Activated naive CD8-positive, alpha-beta T cell treated with anti-CD3 and anti-CD28 coated beads, Interleukin-2, amount 50 U/mL, for 24 hours (primary cell): ENCODE measurements at places on chromosomes 1 and 21.

DNA sequence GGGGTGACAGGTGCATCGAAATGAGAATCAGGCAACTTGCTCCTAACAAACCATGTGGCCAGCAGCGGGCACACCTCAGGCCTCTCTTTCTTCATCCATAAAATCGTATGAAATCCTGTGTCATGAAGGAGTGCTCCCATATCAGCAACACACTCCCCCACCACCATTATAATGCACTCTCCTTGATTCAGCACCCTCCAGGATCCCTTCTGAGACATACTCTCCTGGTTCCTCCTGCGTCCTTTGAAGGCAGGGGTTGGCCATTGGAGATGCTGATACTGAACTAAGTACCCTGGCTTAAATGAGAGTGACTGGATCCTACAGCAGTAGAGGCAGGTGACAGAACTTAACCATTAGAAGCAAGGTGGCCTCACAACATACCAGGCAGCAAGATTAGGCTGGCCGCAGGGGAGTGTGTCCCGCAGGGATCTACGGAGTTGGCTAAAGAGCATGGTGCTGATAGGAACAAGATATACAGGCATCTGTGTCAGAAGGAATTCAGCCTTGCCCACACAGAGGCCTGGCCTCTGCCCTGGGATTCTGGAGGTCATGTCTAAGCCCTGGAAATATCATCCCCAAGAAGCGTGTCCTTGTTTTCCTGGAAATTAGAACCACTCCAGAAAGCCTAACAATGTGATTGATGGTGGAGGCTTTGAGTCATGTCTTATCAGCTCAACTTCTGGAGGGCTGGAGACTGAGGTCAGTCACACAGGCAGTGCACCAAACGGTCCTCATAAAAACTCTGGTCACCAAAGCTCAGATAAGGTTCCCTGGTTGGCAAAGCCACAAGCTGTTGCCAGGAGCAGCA, 16.8 kb downstream of the S100A7A start:
- H3K27ac ChIP-seq = no peak overlapping the region
- DNase-seq = no peak
- H3K36me3 ChIP-seq = no peaks in the 10 kb centered on the region
- H3K4me3 ChIP-seq = no peak overlapping the region
- peaks cover 10% of the 10 kb centered on the region for H3K27me3 ChIP-seq

GRCh38 chr1:239253032-239253431, 133.3 kb upstream of the CHRM3 start:
- H3K4me3 ChIP-seq = no peak overlapping the region
- no peak overlapping the region for H3K27ac ChIP-seq
- no peaks in the 10 kb centered on the region for H3K4me1 ChIP-seq
- no peaks in the 10 kb centered on the region for H3K27me3 ChIP-seq
- no peak for DNase-seq
- no peaks in the 10 kb centered on the region for H3K36me3 ChIP-seq

DNA sequence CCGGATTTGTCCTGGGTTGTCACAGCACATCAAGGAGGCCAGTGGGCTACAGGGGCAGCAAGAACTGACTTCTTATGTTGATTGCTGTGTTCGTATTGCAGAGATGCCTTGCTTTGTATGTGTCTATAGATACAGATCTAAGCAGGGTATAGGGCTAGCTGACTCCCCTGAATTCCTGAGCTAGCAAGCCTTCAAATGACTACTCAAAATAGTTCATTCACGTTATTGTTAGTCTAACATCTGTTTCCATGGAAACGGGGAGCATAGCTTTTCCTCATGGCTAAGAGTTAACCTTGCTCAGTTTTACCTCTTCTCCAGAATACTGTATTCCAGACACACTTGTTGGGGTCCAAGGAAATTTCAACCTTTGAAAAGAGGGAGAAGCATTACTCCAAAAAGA, 24.1 kb downstream of the TRIM45 start:
- H3K36me3 ChIP-seq = peaks cover 81% of the 10 kb centered on the region
- no peak overlapping the region for H3K4me3 ChIP-seq
- H3K27ac ChIP-seq = no peak overlapping the region
- DNase-seq = no peak

GRCh38 chr1:78032996-78033796, 12.6 kb upstream of the GIPC2 start:
- DNase-seq = no peak
- peaks cover 4% of the 10 kb centered on the region for H3K27me3 ChIP-seq
- no peak overlapping the region for H3K4me3 ChIP-seq
- no peaks in the 10 kb centered on the region for H3K4me1 ChIP-seq
- H3K36me3 ChIP-seq = no peaks in the 10 kb centered on the region

GRCh38 chr1:21634806-21635535, 34.2 kb downstream of the RAP1GAP start:
- H3K27me3 ChIP-seq = peaks cover 12% of the 10 kb centered on the region
- DNase-seq = no peak
- no peak overlapping the region for H3K27ac ChIP-seq
- peaks cover 13% of the 10 kb centered on the region for H3K4me1 ChIP-seq

DNA sequence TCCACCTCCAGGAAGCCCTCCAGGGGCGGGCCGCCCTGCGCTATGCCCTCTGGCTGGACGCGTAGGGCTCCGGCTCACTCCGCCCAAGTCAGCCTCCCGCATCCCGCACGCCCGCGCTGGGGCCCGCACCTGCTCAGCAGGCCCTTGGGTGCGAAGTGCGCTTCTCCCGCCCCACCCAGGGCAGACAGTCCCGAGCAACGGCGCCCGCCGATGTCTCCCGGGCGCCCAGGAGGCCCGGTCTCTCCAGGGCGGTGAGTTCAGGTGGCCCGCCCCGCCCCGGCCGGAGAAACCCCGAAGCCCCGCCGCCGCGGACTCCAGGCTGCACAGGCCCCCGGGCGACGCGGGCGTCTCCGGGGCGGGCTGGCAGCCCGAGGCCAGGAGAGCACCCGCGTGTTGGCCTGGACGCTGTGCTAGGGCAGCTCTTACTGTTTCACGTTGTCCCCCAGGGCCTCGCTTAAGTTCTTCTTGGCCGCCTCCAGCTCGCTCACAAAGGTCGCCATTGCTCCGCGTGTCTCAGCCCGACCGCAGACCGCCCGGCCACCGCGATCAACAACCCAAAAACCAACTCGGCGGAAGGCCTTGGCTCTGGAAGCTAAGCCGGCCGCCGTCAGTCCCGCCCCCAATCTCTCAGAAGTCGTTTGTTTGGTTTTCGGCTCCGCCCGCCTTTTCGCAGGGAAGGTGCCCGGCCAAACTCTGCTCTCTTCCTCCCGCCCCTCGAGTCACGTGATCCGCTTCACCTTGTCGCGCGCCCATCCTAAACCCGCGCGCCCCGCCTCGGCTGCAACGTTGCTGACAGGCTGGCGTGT, at the start of gene TADA1:
TADA1 (minus strand) TSS at position 531 of the 806 bp plus-strand sequence; CDS start at position 500, 31 bp downstream.
- peaks cover 10% of the 10 kb centered on the region for H3K36me3 ChIP-seq
- H3K27ac ChIP-seq = peak within 1 kb of the TSS; percentile 99
- peaks cover 55% of the 10 kb centered on the region for H3K4me1 ChIP-seq

DNA sequence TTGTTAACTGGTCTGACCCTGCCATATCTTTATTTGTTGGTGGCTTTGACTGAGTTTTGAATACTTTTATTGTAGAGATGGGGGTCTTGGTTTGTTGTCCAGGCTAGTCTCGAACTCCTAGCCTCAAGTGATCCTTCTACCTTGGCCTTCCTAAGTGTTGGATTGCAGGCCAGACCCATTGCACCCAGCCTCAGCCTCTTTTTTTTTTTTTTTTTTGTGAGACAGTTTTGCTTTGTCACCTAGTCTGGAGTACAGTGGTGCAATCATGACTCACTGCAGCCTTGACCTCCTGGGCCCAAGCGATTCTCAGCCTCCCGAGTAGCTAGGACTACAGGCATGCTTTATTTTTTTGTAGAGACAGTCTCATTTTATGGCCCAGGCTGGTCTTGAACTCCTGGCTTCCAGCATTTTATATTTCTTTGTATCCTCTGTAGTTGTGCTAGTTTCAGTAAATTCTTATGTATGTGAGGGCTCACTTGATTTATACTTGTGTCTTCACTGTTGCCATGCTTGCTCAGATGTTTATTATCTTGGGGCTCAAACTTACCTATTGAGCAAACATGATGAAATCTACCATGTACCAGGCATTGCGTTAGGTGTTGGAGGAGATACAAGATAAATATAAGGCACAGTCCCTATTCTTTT, 24.1 kb downstream of the THRAP3 start:
- peaks cover 30% of the 10 kb centered on the region for H3K36me3 ChIP-seq
- peaks cover 59% of the 10 kb centered on the region for H3K4me1 ChIP-seq
- no peak overlapping the region for H3K4me3 ChIP-seq

DNA sequence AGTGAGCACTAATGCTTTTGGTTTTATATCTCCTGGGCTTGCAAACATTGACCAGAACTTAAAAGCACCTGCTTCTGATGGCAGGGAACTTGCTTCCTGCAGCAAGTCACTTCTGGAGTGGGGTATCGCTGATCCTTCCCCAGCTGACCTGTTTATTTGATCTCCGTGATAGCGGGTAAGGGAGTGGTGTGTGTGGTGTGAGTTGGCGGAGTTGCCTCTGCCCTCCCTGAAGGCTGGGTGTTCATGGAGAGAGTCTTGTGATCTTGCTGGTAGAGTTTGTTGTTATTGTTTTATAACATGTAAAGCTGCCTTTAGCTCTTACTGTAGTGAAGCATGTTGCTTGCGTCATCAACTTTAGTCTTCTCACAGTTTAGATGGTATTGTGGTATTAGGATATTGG, 3.9 kb downstream of the MFN2 start:
- no peak overlapping the region for H3K4me3 ChIP-seq
- peaks cover 33% of the 10 kb centered on the region for H3K36me3 ChIP-seq
- DNase-seq = no peak
- no peaks in the 10 kb centered on the region for H3K27me3 ChIP-seq
- H3K4me1 ChIP-seq = peaks cover 40% of the 10 kb centered on the region

DNA sequence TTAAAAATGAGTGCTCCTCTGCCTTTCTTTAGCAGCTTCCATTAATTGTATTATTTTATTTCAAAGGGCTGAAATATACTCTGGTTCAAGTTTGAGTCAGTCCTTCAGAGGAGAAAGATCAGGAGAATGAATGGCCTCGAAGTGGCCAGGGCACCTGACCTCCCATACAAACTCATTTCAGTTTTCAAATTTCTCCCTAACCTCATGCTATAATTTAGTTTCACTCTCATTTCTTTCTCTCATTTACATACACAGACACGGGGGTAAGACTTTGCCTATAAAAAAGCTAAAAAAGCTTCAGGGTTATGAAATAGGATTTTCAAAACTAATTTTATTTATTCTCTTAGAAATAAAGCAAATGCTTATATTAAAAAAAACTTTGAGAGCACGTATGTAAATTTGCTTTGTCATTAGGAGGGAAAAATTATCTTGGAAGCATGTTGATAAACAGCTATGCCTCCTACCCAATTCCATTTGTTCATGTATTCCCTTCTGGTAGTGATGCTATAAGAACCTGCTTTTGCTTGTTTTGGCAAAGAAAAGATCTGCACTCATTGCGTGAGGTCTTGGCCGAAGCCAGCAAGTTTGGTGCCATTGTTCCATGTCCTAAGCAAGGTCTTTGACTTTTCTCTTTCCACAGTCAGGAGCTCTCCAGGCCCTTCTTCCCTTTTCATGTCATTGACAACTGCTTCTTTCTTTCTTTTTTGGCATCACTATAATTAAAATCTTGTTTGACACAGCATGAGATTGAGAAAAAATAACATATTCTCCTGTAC, 80.4 kb upstream of the LRRC53 start:
- H3K4me3 ChIP-seq = no peak overlapping the region
- no peak for DNase-seq
- no peaks in the 10 kb centered on the region for H3K36me3 ChIP-seq
- no peak overlapping the region for H3K27ac ChIP-seq

DNA sequence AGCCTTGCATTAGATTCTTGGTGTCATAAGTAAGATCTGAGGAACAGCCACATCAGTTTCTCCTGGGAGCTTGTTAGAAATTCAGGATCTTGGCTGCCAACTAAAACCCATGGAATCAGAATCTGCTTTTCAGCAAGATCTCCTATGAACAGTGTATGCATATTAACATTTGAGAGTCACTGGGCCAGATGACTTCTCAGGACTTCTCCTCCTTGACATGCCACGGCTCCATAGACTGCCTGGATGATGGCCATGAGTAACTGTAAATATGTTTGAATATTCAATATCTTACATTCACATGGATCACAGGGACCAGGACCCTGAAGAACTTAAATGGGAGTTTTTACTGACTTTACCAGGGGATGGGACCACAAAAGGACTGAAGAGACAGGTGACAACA, 148.0 kb downstream of the HHAT start:
- no peak overlapping the region for H3K4me3 ChIP-seq
- H3K36me3 ChIP-seq = no peaks in the 10 kb centered on the region
- no peak overlapping the region for H3K27ac ChIP-seq

GRCh38 chr1:240255922-240256321, 164.2 kb downstream of the FMN2 start:
- H3K4me3 ChIP-seq = no peak overlapping the region
- no peak overlapping the region for H3K27ac ChIP-seq
- no peak for DNase-seq
- H3K36me3 ChIP-seq = peaks cover 1% of the 10 kb centered on the region

DNA sequence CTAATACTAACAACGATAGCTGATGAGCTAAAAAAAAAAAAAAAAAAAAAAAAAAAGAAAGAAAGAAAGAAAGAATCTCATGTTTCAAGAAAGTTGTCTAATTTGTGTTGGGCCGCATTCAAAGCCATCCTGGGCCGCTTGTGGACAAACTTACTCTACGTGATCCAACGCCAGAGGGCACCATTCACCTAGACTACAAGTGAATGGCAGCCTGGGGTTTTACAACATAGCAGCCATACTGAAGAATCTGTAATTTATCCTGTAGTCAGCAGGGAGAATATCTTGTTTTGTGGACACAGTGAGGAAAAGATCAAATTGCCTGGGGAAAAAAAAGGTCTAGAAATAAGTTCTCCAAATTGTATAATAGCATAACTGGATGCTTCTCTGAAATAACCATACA, 47.0 kb downstream of the CYP2J2 start:
- H3K4me3 ChIP-seq = no peak overlapping the region
- peaks cover 4% of the 10 kb centered on the region for H3K27me3 ChIP-seq
- peak; percentile 53 for DNase-seq
- H3K36me3 ChIP-seq = peaks cover 14% of the 10 kb centered on the region
- H3K4me1 ChIP-seq = no peaks in the 10 kb centered on the region

DNA sequence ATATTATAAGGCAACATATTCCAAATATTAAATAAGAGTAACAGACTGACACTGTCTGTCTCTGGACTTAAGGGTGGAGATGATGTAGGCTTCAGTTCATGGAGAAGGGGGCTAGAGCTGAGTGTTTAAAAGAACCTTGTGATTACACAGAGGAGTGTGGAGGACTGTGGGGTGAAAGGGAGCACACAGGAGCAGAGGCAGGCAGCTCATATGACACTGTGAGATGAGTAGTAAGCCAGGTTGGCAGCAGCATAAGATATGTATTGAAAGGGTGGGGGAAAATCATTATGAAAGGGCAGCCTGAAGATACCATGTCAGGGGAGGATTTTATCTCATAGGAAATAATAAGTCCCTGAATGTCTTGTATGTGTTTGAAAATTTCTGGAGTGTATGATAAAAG, 104.5 kb downstream of the AK5 start:
- peaks cover 13% of the 10 kb centered on the region for H3K4me1 ChIP-seq
- no peaks in the 10 kb centered on the region for H3K27me3 ChIP-seq
- no peaks in the 10 kb centered on the region for H3K36me3 ChIP-seq
- no peak overlapping the region for H3K4me3 ChIP-seq
- DNase-seq = no peak

- H3K4me1 ChIP-seq = no peaks in the 10 kb centered on the region
- no peak overlapping the region for H3K4me3 ChIP-seq
- no peaks in the 10 kb centered on the region for H3K27me3 ChIP-seq
Measured at GRCh38 chr1:216015116-216015515, 408.1 kb downstream of the USH2A start.

- no peak overlapping the region for H3K27ac ChIP-seq
- no peak overlapping the region for H3K4me3 ChIP-seq
- peaks cover 40% of the 10 kb centered on the region for H3K27me3 ChIP-seq
- peaks cover 6% of the 10 kb centered on the region for H3K4me1 ChIP-seq
- H3K36me3 ChIP-seq = no peaks in the 10 kb centered on the region
Measured at GRCh38 chr21:41170859-41171609, 3.1 kb downstream of the BACE2 start.
